Left ventricle myocardium inferior (tissue), 1 donor: ENCODE measurements at places on chromosomes 6 and 20. TPM values are rescaled to one million over a fixed set of nuclear protein-coding genes. Genes with fewer than 3 reads are reported as not detected.

The PTPRK gene
- total RNA-seq: 18.4 TPM

The EPB41L2 gene
- 70.8 TPM for total RNA-seq

The RHAG gene
- total RNA-seq: 0.44 TPM

The NCOA7 gene
- total RNA-seq: 10.3 TPM

The CGA gene
- total RNA-seq: not detected

The SASH1 gene
- 22.5 TPM for total RNA-seq

The FAM50B gene
- total RNA-seq: 23.2 TPM

The XPO5 gene
- 20.3 TPM for total RNA-seq

The HLA-DRA gene
- total RNA-seq: 87.3 TPM

The EYA2 gene
- 0.63 TPM for total RNA-seq

The OR2H2 gene
- total RNA-seq: not detected

The ADGRF4 gene
- total RNA-seq: not detected

The TRPC4AP gene
- 30.7 TPM for total RNA-seq

The ZNF335 gene
- 8.1 TPM for total RNA-seq

The TMC2 gene
- total RNA-seq: not detected

The IP6K3 gene
- total RNA-seq: 42.0 TPM

The TBX18 gene
- 3.5 TPM for total RNA-seq

The DPPA5 gene
- total RNA-seq: not detected

The ITCH gene
- total RNA-seq: 40.1 TPM

The CNR1 gene
- total RNA-seq: 0.66 TPM

The EFCAB8 gene
- not detected for total RNA-seq
